ENCODE measurements at places on chromosomes 6 and 20.

DNA sequence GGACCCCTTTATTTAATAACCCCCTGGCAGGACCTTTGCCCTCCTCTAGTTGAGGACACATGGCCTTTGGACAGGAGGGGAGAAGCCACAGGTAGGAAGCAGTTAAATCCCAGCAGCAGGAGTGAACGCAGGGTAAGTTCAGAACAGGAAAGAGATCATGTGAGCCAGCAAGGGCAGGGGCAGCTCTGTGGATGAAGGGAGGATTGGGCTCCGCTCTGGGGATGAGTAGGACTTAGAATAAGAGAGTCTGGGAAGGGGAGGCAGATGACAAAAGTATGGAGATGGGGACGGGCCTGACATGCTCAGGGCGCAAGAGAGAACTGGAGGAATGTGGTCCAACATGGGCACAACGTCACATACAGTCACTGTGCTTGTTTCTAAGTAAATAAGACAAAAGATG, 89.0 kb downstream of the NDUFAF5 start:
- no peak for DNase-seq

- DNase-seq: no peak
These were observed 24.6 kb downstream of the MTFR2 start for GRCh38 chr6:136225496-136225895.

GRCh38 chr6:90184334-90185298, 112.0 kb downstream of the BACH2 start:
- no peak for DNase-seq

GRCh38 chr6:77839292-77839691, 186.5 kb downstream of the MEI4 start:
- DNase-seq: no peak

DNA sequence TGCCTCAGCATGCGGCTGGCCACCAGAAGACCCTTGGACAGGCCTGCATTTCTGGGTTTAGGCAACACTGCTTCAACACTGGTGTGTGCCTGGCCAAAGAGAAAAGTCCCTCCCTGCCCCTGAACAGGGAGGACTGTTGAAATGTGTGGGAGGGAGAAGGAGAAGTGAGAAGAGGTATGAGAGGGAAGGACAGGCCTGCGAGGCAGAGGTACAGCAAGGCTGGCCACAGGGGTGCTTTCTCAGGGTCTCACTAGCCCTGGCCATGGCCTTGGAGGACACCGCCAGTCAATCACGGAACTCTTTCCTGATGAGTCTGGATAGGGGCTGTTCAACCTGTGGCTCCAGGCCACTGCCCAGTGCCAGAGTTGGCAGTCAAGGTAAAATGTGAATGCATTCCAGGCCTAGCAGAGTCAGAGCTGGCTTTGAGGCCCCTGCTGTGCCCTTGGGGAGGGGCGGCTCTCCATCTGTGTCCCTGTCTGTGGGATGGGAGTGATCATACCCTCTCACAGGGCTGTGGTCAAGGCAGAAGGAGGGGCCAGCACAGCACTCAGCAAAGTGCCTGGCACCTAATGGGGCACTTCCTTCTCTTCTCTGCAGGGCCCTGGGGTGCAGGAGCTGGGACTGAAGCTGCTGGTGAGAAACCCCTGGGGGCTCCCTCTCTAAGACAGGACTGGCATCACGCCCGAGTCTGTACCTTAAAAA, 43.2 kb upstream of the CDH22 start:
- no peak for DNase-seq

DNA sequence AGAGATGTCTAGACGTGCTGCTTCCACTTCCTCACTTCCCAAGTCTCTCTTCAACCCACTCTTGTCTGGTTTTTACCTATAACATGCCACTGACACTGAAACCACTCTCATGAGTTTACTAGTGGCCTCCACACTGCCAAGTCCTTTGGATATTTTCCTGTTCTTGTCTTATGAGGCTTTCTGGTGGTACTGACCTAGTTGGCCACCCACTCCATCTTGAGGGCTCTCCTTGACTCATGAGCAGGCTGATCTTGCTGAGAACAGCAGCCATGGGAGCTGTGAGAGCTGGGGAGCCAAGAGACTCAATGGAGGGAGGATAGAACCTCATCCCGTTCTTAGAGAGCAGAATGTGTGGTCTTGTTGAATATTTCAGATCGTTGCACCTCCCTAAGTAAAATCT, 283.4 kb upstream of the PRDM1 start:
- DNase-seq: no peak

DNA sequence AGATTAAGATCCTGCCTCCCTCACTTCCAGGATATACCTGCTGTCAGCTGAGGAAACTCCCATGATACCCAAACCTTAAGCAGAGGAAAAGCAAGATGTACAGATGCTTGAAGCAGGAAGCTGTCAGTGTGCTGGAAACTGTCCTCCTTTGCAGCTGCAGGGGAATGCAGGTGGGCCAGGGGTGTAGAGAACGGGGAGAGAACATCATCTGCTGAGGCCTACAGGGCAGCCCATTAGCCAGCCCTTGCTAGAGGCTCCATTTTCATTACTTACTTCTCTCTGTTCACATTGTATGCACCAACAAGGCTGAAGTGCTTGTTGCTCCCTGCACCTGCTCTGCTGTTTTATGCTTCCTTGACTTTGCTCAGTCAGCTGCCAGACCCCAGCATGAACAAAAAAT, 119.1 kb downstream of the PRND start:
- no peak for DNase-seq

- DNase-seq: no peak
These were observed 4.3 kb downstream of the SNHG17 start for GRCh38 chr20:38430679-38431325.

DNA sequence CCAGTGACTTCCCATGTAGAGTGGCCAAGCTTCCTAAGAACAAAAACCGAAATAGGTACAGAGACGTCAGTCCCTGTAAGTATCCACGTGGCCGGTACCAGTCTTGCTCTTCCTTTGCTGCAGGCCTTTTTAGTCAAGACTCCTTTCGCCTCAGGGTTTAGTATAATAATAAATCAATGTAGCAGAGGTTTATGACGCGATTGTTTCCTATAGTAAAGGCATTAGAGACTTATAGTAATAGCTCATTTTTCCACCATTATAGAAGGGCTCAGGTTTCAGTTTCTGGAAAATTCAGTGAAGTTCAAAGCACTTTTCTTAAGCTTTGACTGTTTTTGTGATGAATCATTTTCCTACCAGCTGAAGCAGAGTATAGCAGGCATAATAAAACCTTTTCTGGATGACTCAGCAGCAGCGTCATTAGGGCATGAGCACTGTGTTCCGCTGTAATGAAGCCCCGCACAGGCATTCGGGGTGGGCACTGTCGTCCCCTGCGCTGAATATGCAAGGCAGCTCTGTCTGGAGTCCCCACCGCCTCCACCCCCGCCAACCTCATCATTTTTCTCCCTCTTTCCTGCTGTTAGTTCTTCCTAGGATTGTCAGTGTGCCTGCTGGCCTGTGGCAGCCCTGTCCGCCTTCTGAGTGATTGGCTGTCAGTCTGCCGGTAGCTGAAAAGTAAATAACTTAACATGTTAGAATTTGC, 51.3 kb downstream of the PTPN1 start:
- no peak for DNase-seq

GRCh38 chr20:17845701-17846475, 122.7 kb downstream of the SNX5 start:
- DNase-seq: no peak

DNA sequence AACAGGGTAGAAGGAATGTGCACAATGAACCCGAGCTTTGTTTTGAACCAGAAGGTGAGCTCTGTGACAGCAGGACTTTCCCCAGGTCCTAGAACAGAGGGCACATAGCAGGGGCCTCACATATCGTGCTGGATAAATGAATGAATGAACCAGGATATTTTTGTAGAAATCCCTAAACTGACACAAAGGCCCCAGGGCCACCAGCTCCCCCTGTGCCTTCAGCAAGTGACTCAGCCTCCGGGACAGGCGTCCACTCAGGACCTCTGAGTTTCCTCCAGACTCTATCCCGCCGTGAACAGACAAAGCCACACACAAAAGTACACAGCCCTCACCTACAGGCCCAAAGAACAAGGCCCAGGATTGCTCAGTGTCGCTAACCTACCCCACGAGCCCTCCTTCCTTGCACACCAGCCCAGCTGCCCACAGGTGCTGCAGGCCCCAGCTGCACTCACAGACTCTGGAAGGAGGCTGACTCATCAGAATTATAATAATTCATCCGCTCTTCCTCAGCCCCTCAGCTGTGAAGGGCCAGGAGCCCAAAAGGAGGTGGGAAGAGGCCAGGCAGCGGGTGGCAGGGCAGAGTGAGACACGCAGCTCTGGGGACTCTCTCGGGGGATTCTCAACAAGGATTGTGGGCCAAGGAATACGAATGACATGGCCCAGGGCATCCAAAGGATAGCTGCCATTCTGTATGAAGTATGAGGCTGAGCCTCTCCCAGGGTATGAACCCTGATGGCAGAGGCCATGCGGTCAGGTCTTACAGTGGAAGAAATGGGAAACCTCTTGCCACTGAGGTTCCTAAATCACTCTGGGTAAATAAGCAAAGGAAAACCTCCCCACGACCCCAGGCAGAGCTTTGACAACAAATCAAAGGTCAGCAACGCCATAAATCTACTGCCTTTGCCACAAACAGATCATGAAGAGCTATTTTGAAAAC, 40.9 kb downstream of the SUMO4 start:
- DNase-seq: no peak

- DNase-seq: no peak
These were observed 5.7 kb downstream of the KCNG1 start for GRCh38 chr20:51017251-51017650.

- no peak for DNase-seq
These were observed 572 bp downstream of the ZNF341 start for GRCh38 chr20:33732166-33732970.
